KG1 (cell line): ENCODE measurements at places on chromosomes 6 and 20.

GRCh38 chr6:3175715-3176402 is 18.5 kb upstream of the TUBB2A start:
- DNase-seq = no peak

DNA sequence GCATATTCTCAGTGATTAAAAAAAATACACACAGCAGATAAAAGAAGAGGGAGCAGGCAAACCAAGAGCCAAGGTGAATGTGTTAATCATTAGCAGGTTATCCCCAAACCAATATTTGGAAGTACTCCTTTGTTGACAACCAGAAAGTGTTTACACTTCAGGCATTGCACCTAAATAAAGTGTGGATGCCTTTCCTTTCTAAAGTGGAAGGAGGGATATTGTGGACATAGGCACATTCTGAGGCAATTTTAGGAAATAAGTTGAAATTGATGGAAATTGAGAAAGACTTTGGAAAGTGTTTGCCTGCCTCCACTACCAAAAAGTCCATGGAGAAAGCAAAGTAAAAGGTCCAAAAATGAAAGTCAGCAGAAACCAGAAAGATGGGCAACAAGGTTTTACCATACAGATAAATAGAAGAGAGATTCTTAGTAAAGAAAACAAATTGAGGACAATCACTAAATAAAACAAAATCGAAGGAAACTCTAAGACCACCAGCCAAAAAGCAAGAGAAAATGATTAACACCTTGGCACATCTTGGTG is 22.9 kb downstream of the SLC17A2 start:
- DNase-seq = no peak

- DNase-seq = no peak
These were observed 74.5 kb downstream of the DACT2 start for GRCh38 chr6:168244961-168245551.

- DNase-seq = no peak
These were observed 16.8 kb downstream of the EBF4 start for GRCh38 chr20:2709205-2709981.

DNA sequence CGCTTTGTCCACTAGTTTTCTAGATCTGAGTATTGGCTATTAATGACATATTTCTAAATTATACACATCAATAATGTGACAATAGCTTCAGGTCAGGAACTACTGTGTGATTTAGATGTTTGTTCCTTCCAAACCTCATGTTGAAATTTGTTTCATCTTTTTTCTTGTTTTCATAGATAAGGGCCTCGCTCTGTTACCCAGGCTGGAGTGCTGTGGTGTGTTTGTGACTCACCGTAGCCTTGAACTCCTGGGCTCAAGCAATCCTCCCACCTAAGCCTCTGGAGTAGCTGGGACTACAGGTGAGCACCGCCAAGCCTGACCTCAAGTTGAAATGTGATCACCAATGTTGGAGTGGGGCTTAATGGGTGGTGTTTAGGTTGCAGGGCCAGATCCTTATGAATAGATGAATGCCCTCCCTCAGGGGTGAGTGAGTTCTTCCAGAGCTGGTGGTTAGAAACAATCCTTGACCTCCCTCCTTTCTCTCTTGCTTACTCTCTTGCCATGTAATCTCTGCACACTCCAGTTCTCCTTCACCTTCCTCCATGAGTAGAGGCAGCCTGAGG is 5.9 kb upstream of the NQO2 start:
- DNase-seq = no peak

DNA sequence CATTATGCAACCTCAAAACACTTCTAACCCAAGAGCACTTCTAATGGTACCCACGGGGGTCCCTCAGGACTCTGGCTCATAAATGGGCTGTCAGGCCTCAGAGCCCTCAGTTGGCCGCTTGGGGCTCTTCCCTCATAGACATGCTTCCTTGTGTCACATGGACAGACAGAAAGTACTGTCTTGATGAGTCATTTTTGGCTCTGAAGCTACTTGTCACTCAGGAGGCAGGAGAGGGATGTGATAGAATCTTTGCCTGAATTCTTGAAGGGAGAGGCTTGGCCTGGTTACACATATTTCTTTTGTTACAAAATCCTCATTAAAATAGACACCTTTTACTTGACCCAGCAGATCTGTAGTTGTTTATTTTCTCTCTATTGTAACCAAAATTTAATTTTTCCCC is 15.1 kb upstream of the EDN1 start:
- DNase-seq = no peak

- no peak for DNase-seq
These were observed 32.6 kb downstream of the SLC2A10 start for GRCh38 chr20:46741924-46742668.

DNA sequence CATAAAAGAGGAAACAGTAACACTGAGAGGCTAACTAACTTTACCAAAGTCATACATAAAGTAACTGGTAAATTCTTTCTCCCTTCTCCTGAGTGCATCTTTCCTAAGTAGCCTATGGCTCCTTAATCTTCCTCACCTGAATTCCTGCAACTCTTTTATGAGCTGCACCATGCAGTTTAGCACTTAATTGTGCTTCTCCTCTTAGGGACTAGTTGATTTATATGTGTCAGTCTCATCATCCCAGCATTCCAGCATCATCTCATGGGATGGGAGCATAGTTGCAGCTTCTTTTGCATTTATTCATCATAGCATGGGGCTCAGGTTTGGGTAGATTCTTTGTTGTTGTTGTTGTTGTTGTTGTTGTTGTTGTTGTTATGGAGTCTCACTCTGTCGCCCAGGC is 3.5 kb upstream of the TSPYL1 start:
- no peak for DNase-seq

GRCh38 chr6:15355683-15356099 is 109.8 kb downstream of the JARID2 start:
- DNase-seq = no peak

- no peak for DNase-seq
These were observed 7.9 kb downstream of the UBR2 start for GRCh38 chr6:42571611-42572342.

DNA sequence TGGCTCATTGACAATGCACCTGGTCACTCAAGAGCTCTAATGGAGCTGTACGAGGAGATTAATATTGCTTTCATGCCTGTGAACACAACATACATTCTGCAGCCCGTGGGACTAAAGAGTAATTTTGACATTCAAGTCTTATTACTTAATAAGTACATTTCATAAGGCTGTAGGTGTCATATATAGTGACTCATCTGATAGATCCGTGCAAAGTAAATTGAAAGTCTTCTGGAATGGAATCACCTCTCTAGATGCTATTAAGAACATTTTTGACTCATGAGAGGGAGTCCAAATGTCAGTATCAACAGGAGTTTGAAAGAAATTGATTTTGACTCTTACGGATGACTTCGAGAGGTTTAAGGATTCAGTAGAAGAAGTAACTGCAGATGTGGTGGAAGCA is 267.9 kb downstream of the CLVS2 start:
- no peak for DNase-seq

DNA sequence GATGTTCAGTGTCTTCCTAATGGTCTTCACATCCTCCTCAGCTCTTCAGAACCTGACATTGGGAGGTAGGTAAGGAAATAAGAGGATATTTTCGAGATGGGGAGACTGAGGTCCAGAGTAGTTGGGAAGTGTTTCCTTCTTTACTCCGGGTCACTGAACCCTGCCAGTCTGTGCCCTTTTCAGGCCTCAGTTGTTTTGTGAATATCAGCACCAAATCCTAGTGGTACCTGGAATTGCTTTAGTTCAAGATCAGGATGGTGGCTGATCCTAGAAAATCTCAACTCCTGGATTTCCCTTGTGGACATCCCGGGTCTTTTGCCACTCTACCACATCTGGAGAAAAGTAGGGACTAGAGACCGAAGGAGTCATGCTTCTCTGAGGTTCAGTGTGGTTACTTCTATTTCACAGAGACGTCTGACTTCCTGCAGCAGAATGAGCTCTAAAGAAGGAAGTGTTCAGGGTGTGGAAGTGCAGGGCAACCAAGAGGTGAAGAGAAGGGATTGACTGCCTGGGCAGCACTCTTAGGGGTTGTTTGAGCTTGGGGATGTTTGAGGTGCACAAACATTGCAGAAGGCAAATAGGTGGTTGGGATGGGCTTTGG is 995 bp downstream of the STK4 start:
- no peak for DNase-seq

DNA sequence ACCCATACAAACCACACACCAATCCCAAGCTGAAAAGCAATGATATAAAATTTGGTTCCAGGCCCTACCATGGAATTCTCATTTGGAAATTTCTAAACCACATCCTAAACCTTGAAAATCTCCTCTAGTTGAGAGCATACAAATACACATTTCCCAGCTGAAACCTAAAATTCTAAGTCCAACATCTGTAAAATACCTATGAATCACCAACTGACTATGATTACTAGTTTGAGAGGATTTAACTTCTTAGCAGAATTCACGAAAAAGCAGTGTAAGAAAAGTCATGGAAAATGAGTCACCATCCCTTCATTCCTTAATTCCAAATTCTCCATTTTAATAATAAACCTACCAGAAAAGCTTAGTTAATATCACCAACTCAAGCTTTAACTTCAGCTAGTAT is 15.4 kb downstream of the RANBP9 start:
- DNase-seq = no peak

GRCh38 chr6:29926413-29927274 is 15.7 kb upstream of the HLA-A start:
- no peak for DNase-seq

GRCh38 chr6:108437821-108438220 is 122.9 kb upstream of the FOXO3 start:
- no peak for DNase-seq

DNA sequence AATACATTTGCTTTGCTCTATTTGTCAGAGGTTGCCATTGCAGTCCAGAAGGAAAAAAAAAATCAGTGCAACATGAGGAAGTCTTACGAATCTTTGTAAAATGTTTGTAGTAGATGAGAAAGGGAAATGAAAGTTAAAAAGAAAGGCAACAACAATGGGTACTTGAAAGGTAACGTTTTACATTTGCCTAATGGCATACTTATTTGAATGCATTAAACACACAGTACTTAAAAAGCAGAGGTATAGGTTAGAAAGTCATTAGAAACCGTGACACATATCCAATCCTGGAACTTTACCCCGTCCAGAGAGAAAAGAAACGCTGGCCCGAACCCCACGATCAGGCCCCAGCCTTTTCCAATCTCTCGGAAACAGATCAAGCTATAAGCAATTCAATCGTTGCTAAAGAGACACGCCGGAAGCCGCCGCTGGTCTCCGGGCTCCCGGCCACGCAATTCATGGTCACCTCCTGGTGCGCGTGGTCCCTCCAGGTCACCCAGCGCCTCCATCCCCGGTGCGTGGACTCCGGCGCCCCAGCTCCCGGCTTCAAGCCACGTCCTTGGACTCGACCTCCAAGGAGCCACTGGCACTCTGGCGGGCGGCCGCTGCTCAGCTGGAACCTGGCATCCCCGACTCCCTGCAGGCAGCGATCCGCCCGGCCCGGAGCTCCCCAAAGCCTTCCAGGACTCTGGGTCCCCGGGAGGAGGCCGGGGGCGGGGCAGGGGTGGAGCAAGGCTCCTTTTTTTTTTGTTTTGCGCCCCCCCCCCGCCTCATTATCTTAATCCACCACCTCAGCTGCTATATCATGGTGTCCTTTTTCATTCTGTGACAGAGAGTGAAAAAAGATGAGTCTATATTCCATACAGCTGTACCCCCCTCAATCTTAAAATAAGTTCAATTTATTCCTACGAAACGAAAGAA is at the start of gene SLC18B1:
Gene SLC18B1 (minus strand): TSS at position 687 of the 918 bp plus-strand sequence. CDS start 181 bp downstream, at position 506.
- DNase-seq = no peak

- DNase-seq = no peak
These were observed 236.4 kb downstream of the NFATC2 start for GRCh38 chr20:51306081-51306480.

DNA sequence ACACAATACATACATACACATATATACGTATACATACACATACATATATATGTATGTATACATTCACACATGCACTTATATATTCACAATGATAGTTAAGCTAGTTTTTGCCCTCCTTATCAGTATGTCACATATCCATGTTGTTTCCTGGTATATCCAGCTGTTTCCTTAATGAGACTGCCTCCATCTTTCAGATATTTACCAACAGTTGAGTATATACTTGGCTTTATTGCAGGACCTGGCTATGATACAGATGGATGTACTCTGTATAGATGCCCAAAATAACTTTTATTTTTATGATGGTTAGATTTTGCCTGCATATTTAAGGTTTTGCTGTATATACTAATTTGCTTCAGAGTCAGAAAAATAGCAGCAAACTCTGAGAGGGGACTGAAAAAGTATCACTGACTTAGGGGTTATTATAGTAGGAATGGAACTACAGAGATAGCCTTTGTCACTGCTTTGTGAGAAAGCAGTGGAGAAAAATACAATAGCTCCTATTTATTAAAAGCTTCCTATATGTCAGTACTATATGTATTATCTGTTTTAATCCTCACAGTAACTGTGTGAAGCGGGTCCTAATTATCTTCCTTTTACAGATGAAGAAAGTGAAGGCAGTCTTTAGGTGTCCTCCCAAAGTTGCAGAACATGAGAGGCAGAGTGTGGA is 35.5 kb downstream of the CARMIL1 start:
- no peak for DNase-seq

DNA sequence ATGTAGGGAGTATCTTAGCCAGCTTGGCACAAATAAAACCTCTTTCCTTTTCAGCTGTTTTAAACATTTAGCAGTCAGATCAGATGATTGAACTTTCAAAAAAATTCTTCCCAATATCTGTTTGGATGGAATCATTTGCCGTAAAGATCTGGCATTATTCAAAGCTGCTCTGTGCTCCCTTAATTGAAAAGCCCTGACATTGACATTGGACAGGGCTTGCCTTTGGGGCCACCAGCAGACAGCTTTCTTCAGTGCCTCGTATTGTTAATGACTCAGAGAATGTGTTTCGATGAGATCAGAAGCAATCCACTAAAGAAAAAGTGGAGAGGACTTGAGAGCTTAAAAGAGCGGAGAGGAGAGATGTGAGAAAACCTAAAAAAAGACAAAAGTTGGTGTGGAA is 343.5 kb downstream of the NRN1 start:
- no peak for DNase-seq

GRCh38 chr6:36130667-36131510 is 576 bp downstream of the MAPK13 start:
- DNase-seq = no peak

GRCh38 chr6:2173203-2173961 is 72.0 kb downstream of the GMDS start:
- no peak for DNase-seq

DNA sequence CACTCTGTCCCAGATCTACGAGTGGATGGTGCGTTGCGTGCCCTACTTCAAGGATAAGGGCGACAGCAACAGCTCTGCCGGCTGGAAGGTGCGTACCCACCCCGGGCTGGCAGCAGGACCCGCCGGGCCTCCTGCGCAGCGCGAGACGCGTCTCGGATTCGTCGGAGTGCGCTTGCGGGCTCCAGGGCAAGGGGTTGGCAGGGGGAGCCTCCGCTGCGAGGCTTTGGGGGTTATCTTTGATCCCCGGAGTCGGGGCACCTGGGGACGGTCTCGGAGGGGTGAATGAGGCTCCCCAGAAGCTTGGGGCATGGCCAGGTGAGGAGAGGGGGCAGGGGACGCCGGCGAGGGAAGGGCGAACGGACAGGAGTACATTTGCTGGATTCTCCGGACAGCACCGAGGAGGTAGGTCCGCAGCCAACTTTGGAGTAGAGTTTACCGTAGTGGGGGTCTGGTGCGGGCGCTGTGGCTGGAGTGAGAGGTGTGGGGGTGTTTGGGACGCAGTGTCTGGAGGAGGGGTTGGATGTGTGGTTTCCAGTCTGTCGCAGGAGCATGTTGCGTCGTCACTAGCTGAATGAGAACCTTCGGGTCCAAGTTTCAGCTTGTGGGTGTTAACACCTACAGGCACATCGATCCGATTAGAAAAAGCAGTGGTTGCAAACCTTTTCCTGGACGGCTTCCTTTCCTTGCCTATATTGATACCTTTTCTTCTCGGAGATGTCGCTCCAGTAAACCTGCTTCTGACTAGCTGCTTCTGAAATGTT is 1.2 kb downstream of the FOXO3 start:
- DNase-seq = no peak

- peak; percentile 79 for DNase-seq
These were observed at the start of gene MYLIP for GRCh38 chr6:16128759-16129622. TSS of gene MYLIP (plus strand) at chr6:16129086. CDS start at chr6:16129323, 237 bp downstream.
